Fibroblast of the aortic adventitia (primary cell): ENCODE measurements at places on chromosomes 6 and 20. TPM values are rescaled to one million over a fixed set of nuclear protein-coding genes. Genes with fewer than 3 reads are reported as not detected.

DNA sequence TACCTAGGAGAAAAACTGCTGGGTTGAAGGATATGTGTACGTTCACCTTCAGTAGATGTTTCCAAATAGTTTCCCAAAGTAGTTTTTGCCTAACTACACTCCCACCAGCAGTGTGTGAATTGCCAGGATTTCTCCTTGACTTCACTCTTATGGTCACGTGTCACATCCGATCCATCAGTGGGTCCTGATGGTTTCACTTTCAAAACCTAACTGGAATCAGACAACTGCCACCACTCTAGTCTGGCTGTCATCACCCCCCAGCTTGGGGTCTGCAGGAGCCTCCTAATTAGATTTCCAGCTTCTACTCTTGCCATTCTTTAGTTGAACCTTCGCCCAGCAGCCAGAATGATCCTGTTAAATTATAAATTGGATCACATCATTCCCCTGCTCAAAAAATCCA is 8.5 kb upstream of the SLC12A5 start:
- DNase-seq = no peak

DNA sequence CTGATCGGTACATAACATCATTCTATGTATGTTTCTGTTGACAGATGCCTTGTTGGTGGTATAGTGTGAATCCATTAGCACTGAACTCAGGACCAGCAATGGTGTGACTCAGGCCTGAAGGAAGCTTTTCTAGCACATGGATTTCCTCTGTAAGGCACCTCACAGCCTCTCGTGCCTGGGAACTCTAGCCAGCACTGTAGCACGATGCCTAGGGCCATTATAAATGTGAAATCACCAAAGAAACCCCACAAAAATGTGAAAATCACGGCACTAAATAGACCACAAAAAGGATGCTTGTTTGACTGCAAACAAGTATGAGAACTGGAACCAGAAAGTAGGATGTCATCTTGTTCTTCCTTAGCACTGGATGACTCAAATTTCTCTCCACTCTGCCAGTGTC is 63.7 kb upstream of the NKX2-2 start:
- no peak for DNase-seq

GRCh38 chr20:61633004-61633403 is 380.9 kb downstream of the CDH4 start:
- no peak for DNase-seq

DNA sequence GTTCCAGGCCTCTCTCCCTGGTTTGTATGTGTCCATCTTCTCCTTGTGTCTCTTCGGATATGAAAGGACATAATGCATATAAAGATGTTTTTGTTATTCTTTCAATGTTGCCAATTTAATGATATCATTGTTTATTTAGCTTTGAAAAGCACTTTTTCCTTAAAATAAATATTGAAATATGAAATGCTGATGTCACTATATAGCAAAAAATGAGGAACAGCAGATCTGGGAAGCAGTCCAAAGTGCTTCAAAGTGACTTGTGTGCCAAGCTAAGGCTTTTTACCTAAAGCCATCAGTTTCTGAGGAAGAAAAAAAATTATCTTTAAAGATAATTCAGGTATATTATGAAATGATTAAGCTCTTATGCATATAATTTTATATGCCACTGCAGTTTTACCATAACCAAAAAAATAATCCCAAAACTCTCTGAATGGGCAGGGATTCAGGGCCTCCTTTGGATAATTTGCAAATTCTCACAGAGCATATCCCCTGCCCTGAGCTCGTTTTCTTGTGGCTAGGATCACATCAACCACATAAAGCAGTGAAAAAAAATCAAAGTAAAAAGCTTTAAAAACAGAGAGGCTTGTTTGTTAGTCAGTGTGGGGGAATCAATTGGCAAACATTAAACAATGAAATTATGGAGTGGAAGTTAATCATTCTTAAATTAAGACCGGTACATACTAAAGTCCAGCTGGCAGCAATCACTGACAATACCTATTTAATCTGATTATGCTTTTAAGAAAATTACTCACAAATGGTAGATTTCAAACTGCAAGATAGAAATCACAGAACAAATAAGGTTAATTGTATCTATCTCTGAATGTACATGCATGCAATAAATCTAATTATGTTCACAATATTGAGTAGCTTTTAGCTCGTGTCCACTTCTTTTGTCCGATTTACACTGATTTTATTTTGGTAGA is 1027.9 kb upstream of the ADGRB3 start:
- peak; percentile 46 for DNase-seq

GRCh38 chr20:46108435-46108841 is 9.7 kb upstream of the CD40 start:
- no peak for DNase-seq

DNA sequence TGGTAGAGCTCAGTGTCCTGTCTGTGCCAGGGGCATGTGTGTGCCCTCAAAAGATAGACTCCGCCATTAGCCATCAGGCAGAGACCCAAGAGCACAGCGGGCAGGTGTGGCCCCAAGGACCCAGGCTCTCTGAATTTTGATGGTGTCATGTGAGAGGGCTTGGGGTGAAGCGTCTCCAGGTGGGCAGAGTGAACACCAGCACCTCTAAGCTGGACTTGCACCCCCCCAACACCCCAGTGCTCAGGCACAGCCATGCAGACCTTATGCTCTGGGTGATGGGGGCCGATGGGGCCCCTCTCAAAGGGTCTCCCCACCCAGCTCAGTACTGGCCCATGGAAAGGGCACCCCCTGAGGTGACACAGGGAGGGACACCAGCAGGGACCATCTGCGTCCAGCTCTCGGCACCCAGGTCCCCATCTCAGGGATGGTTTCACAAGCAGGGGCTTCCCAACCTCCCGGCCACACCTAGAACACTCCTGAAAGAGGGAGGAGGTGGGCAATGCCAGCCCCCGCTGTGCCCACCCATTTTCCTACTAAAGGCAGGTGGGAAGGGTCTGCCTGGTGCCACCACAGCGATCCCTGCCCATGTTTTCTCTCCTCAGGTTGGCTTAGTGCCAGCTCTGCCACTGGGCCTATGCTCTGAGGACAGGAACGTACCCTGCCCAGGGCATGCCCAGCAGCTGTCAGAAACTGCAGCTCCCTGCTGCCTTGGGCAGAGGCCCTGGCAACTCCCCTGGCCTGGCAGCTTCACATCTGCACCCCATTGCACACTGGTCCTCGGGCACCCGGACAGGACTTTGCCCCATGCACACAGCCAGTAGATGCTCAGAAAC is 3.5 kb downstream of the CST7 start:
- DNase-seq = no peak

DNA sequence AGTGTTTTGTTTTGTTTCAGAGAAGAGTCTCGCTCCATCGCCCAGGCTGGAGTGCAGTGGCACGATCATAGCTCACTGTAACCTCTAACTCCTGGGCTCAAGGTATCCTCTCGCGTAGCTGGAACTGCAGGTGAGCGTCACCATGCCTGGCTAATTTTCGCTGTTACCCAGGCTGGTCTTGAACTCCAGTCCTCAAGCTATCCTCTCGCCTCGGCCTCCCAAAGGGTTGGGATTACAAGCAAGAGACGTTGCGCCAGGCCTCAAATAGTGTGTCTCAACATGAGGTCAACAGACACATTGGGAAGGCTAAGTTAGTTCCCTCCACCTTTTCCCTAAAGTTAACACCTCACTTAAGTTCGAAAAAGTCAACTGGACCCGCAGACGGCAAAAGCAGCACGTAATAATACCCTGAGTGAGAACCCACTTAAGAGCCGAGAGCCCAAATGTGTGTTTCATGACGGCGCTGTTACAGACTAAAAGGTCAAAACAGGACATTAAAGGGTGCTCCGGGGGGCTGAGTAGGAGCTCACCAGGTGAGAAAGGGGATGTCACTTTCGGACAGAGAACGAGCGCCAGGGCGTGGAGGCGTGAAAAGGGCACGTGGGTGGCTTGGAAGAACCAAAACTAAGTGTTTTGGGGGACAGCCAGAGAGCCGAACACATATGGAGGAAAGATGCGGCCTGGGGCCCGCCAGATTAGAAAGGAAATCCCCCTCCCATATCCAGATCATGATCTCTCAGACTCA is 499 bp downstream of the TTI1 start:
- no peak for DNase-seq

- no peak for DNase-seq
Measured at GRCh38 chr6:39053854-39054576, 5.4 kb downstream of the GLP1R start.

DNA sequence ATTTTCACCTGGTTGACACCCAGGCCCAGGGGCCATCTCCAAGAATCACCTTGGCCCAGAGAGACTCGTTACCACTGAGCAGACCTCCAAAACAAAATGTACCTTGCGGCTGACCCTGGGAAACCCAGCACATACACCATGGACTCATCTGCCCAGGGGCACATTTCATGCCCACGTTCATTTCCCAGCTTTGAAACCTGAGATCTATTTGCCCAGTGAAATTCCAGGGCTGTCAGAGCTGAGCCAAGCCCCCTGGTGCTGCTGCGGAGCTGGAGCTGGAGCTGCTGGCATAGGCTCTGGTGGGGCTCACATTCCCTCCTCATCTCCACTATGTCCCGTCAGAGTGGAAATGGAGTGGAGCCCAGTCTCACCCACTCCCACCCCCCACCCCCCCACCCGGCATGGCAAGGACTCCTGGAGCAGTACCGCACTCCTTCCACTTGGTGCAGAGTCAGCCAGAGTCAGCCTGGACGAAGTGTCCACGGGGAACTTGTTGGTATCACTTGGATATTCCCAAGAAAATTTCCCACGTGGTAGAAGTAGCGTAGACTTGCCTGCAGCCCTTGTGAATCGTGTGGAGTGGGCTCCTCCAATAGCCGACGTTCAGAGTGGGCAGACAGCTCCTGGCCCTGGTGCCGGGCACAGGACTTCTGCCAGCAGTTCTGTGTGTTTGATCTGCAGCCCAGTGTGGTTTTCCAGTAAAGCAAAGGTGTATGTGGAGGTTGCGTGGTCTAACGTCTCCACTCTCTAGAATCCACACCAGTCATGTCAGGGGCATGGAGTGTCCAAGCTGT is 18.1 kb upstream of the OSER1 start:
- no peak for DNase-seq

GRCh38 chr6:40075056-40075590 is 140.9 kb upstream of the MOCS1 start:
- no peak for DNase-seq

DNA sequence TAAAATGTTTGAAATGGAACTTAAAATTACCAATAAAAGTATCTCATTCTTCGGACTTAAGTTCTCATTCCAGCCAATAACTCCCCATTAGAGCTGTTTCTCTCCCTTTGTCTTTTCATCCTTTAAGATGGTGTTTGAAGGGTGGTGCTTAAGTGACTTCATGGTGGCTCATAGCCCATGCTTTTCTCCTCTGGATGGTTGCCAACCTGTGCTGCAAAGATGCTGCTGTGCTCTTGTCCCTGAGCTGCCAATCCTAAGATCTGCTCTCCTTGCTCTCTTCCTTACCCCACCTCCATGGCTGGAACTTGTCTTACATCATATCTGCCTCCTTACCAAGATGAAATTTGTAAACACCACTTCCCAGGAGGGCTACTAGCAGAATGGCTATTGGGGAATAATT is 31.6 kb upstream of the PNRC1 start:
- peak; percentile 81 for DNase-seq

- DNase-seq = no peak
Measured at GRCh38 chr20:16367948-16368560, 205.2 kb downstream of the KIF16B start.

DNA sequence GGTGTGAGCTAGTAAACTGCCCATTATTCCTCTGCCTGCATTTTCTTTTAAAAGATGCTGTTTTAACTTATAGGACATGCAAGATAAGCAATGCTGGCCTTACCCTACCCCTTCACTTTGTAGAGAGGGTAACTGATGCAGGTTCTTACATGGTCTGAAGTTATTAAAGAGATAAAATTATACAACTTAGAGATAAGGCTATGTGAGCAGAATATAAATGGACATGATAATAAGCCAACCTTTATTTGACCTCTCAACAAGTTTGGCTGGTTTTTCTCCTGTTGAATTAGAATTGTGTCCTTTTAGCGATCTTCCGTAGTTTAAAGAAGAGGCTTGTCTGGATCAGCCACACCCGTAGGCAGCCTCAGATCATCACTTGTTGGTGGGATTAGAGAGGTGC is 377.0 kb downstream of the BTBD3 start:
- DNase-seq = no peak

GRCh38 chr6:42010185-42010891 is 40.0 kb upstream of the TAF8 start:
- DNase-seq = no peak

DNA sequence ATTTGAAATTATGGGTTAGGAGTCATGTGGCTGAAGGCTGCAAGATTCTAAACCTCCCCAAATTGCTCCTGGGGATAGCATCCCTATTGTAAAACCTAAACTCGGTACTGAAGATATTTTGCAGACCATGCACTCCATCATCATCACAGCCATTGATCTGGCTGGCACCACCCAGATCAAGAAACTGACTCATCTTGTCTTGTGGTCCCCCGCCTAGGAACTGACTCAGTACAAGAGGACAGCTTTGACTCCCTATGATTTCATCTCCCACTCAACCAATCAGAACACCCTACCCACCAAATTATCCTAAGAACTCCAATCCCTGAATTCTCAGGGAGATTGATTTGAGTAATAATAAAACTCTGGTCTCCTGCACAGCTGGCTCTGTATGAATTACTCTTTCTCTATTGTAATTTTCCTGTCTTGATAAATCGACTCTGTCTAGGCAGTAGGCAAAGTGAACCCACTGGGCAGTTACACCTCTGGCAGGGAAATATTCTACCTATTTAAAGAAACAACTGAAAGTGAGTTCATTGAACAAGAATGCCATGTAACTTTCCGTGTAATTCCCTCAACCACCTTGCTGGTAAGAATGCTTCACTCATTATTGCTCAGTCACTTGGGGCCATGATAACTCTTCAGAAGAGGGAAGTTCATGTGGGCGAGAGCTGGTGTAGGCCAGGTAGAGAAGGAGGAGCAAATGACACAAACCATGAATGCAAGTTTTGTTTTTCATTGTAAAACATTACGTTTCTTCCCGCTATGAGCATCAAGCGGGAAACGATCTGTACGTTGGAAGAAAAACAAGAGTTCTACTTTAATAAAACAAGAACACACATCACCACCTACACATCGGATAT is 602.9 kb upstream of the ARID1B start:
- DNase-seq = no peak

GRCh38 chr6:27078734-27079357 is 168.7 kb upstream of the PRSS16 start:
- DNase-seq = peak; percentile 79

GRCh38 chr6:14286634-14287428 is 169.3 kb downstream of the CD83 start:
- DNase-seq = no peak

DNA sequence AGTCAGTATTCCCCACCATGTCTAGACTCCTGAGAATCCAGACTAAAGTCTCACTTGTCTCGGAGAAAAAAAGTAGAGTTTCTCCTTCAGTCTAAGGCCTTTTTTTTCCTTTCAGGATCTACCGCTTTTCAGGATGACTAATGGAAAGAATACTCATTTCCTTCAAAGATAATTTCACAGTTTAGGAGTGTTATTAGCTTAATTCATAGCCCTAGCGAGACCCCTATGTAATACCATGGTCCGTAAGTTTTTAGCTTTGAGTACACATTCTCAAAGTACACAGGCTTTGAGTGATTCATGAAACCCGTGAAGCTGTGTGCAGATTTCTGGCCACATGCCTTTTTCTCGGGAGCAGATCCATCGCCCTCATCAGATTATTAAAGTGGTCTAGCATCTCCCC is 133.1 kb downstream of the SOX4 start:
- DNase-seq = no peak

EYA2 gene
- 0.57 and 1.6 TPM in 2 replicates for total RNA-seq

SPTLC3 gene
- 6.8 and 30.6 TPM in 2 replicates for total RNA-seq

DEFB110 gene
- total RNA-seq = not detected in 2 replicates

SDCBP2 gene
- total RNA-seq = 1.4 and 2.3 TPM in 2 replicates

TREML2 gene
- not detected in 2 replicates for total RNA-seq

NRSN1 gene
- total RNA-seq = not detected in 2 replicates

MYCT1 gene
- 0.65 and 2.6 TPM in 2 replicates for total RNA-seq

SLCO4A1 gene
- 0.72 and 0.90 TPM in 2 replicates for total RNA-seq

OPN5 gene
- total RNA-seq = under 0.01 TPM in 1 of 2 replicates, not detected in the other

PTCHD4 gene
- 5.2 and 9.8 TPM in 2 replicates for total RNA-seq
